ENCODE measurements at places on chromosomes 12 and 14. TPM values are rescaled to one million over a fixed set of nuclear protein-coding genes. Genes with fewer than 3 reads are reported as not detected.
A peak's percentile ranks its signal among the peaks of the same experiment; 100 is the strongest.

DNA sequence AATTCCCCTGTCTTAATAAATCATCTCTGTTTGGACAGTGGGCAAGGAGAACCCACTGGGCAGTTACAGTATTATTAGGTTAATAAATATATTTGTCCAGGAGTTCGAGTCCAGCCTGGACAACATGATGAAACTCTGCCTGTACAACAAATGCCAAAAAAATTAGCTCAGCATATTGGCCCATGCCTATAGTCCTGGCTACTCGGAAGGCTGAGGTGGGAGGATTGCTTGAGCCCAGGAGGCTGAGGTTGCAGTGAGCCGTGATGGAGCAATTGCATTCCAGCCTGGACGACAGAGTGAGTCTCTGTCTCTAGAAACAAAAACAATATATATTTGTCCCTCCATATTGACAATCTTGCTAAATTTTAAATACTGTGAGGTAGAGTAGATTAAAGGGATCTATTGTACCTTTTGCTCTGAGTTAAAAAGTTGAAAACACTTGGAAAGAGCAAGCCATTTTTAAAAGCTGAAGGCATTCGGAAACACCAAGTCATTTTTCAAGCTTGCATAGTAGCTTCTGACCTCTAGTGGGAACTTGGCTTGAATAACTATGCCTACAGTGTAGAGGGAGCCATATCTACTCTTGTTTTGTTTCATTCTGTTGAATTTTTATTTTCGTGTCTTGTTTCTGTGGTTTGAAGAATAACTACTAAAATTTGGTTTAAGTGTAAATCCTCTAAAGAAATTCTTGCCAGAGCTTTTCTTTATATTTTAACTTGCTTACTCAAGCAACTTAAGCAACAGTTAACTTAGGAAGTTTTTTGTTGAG, 14.6 kb upstream of the EEA1 start:
- H3K36me3 ChIP-seq = no peaks in the 10 kb centered on the region
- H3K4me1 ChIP-seq = peaks cover 3% of the 10 kb centered on the region
- no peak overlapping the region for H3K4me3 ChIP-seq
- no peak for DNase-seq

- no peak overlapping the region for H3K4me3 ChIP-seq
- no peaks in the 10 kb centered on the region for H3K36me3 ChIP-seq
- no peak for DNase-seq
- no peak overlapping the region for H3K27ac ChIP-seq
Measured at GRCh38 chr12:131461096-131461495, 249.8 kb upstream of the SFSWAP start.

DNA sequence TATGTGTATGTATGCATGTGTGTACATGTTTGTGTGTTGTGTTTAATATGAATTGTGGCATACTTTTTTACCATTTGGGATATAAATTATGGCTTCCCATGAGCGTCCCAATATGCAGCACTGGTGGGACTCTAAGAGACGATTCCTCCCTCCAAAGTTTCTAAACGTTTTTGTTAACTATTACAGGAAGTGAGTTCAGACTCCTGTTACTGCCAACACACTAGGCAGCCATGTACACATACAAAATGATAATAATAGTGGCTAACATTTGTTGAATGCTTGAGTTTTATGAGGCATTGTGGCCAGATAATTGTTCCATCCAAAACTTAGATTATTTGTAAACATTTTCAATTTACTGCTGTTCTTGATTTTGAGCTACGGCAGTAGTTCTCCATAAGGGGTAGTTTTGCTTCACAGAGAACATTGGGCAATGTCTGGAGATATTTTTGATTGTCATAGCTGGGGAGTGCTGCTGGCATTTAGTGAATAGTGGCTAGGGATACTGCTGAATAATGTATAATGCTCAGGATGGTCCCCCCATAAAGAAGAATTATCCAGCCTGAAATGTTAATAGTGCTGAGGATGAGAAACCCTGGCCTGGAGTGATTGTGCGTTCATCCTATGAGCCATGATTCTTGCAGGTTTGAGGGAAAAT, 45.1 kb downstream of the ARID2 start:
- no peak for DNase-seq
- H3K36me3 ChIP-seq = no peaks in the 10 kb centered on the region
- no peaks in the 10 kb centered on the region for H3K27me3 ChIP-seq
- H3K27ac ChIP-seq = no peak overlapping the region
- H3K4me3 ChIP-seq = no peak overlapping the region
- H3K4me1 ChIP-seq = peaks cover 50% of the 10 kb centered on the region

DNA sequence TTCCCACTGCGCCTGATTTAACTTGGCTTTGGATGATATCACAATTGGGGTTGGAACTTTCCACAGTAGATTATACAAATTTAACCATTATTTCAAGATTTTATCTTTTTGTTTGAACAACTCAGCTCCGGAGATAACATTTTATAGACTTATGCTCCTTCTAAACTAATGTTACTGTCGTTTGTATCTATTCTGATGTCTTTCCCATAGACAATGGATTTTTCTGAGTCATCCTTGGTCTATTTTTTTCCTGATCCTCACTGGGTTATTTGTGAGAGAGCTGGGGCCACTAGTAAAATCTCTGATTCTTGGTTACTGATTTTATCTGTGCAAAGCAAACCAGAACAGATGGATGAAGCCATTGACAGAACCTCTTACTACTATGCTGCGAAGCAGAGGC, 175.1 kb downstream of the SLC38A4 start:
- no peaks in the 10 kb centered on the region for H3K4me1 ChIP-seq
- no peak overlapping the region for H3K4me3 ChIP-seq
- H3K36me3 ChIP-seq = no peaks in the 10 kb centered on the region
- H3K27me3 ChIP-seq = no peaks in the 10 kb centered on the region

- DNase-seq = peak; percentile 47
- no peak overlapping the region for H3K27ac ChIP-seq
Measured at GRCh38 chr12:26017484-26018211, 59.2 kb downstream of the RASSF8 start.

- H3K36me3 ChIP-seq = peaks cover 19% of the 10 kb centered on the region
- H3K4me1 ChIP-seq = no peaks in the 10 kb centered on the region
- no peak overlapping the region for H3K27ac ChIP-seq
Measured at GRCh38 chr12:45315462-45315861, 99.6 kb downstream of the ANO6 start.

GRCh38 chr12:41496009-41496408, 307.9 kb downstream of the PDZRN4 start:
- DNase-seq = no peak
- H3K36me3 ChIP-seq = no peaks in the 10 kb centered on the region
- H3K27me3 ChIP-seq = no peaks in the 10 kb centered on the region
- H3K27ac ChIP-seq = no peak overlapping the region
- no peak overlapping the region for H3K4me3 ChIP-seq
- no peaks in the 10 kb centered on the region for H3K4me1 ChIP-seq

- no peak overlapping the region for H3K27ac ChIP-seq
- no peak overlapping the region for H3K4me3 ChIP-seq
- no peaks in the 10 kb centered on the region for H3K27me3 ChIP-seq
- no peaks in the 10 kb centered on the region for H3K4me1 ChIP-seq
Measured at GRCh38 chr12:27237790-27238771, 6.0 kb upstream of the STK38L start.

DNA sequence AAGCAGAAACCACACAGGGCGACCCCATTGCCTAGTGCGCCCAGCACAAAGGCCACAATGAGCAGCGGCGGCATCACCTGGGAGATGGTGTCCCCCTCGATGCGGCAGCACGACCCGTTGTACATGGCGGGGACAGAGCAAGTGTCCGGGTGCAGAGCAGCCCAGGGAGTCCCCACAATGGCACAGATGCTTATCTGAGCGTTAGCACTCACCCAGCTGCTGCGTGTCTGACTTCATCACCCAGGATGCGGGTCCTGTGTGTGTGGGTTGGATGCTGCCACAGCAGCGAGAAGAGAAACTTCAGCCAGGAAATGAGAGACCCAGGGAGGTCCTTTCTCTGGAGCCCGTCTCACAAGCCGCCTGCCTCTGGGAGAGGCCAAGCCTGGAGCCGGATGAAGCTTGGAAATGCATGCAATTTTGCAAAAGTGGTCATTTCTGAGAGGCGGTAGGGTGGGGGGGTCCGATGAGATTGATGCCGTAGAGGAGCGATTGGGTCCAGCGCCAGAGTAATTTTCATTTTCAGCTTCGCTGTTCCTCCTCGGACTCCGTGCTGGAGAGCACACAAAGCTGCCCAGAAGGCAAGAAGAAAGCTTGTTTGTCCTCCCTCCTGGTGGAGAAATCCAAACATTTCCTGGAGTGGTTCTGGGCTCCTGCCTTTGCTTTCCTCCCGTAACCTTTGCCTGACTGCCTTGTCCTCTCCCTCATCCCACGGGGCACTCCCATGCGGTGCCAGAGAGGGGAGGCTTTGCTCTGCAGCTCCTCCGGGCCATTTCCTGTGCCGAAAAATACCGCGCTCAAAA, at the start of gene HCAR1:
TSS of gene HCAR1 (minus strand) at position 630 of the 800 bp plus-strand sequence. CDS start at position 125, 505 bp downstream.
- H3K36me3 ChIP-seq = no peaks in the 10 kb centered on the region
- DNase-seq = peak; percentile 77
- peak within 1 kb of the TSS; percentile 41 for H3K4me3 ChIP-seq

- peak overlapping the region; percentile 16 for H3K27ac ChIP-seq
- DNase-seq = peak; percentile 94
- H3K4me1 ChIP-seq = no peaks in the 10 kb centered on the region
- H3K27me3 ChIP-seq = no peaks in the 10 kb centered on the region
Measured at GRCh38 chr12:50074936-50075807, 10.0 kb upstream of the SMARCD1 start.

GRCh38 chr12:50197297-50197727, 30.1 kb upstream of the CERS5 start:
- peaks cover 8% of the 10 kb centered on the region for H3K4me1 ChIP-seq
- no peak overlapping the region for H3K27ac ChIP-seq
- H3K27me3 ChIP-seq = no peaks in the 10 kb centered on the region

DNA sequence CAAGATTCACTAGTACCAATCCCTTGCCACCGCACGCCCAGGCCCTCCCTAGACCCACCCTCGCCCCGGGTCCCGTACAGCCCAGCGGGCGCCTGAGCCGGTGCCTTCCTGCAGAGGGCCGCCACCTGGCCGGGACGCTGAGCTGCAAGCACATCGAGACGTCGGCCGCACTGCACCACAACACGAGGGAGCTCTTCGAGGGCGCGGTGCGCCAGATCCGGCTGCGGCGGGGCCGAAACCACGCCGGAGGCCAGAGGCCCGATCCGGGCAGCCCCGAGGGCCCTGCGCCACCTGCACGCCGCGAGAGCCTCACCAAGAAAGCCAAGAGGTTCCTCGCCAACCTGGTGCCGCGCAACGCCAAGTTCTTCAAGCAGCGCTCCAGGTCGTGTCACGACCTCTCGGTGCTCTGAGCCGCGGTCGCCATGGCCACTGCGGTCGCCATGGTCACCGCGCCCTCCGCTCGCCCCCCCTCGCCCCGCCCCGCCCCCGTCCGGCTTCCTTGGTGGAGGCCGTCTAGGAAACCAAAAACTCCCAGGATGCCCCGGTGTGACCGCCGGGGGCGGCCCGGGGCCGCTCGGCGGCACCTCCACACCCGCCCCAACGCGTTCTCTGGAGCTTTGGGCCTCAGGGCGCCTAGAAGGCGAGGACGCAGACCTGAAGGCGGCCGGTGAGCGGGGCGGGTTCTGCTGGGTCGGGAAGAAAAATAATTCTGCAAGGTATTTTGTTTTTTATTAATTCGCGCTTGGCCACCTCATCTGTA, 3.7 kb downstream of the REM2 start:
- no peaks in the 10 kb centered on the region for H3K27me3 ChIP-seq
- peak overlapping the region; percentile 62 for H3K4me3 ChIP-seq
- peaks cover 24% of the 10 kb centered on the region for H3K4me1 ChIP-seq
- DNase-seq = peak; percentile 92

DNA sequence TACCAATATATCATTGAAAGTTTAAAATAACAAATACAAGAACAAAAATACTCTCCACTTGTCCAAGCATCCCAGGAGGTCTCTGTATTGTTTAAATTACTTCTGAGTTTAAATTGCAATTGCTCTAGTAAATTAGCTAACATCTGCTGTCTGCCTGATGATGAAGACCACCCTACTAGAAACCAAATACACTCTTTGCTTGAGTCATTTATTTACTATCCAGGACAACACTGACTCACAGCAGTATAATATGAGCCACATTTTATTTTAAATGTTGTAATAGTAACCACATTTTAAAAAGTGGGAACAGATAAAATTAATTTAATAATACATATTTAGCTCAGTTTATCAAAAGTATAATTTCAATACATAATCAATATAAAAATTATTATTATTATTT, 62.9 kb upstream of the EEA1 start:
- no peak for DNase-seq
- peaks cover 24% of the 10 kb centered on the region for H3K4me1 ChIP-seq
- no peak overlapping the region for H3K27ac ChIP-seq

DNA sequence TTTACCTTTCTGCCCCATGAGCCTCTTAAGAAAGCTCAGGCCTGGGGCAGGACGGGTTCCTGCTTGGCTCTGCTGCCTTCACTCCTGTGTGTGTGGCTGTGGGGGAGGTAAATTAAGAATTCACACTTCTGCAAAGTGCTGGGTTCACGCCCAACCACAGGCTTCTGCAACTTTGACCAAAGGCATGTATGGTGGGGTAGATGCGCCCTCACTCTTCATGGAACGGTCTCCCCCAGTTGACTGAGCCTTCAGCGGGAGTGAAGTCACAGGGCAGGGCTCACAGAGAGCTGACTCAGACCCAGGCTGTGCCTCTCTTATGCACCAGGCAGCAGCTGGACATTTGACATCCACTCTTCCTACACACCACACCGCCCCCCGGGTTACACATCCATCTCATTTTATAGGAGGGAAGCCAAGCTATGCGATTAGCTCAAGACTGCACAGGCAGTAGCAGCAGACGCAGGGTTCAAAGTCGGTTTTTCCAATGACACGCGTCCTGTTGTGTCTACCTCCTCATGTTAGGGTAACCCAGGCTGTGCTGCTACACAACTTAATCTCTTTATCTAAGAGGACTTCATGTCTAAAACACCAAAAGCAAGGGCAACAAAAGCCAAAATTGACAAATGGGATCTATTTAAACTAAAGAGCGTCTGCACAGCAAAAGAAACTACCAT, 15.4 kb upstream of the BCL11B start:
- H3K27me3 ChIP-seq = peaks cover 53% of the 10 kb centered on the region
- H3K27ac ChIP-seq = no peak overlapping the region
- H3K4me3 ChIP-seq = peak overlapping the region; percentile 16
- no peak for DNase-seq

DNA sequence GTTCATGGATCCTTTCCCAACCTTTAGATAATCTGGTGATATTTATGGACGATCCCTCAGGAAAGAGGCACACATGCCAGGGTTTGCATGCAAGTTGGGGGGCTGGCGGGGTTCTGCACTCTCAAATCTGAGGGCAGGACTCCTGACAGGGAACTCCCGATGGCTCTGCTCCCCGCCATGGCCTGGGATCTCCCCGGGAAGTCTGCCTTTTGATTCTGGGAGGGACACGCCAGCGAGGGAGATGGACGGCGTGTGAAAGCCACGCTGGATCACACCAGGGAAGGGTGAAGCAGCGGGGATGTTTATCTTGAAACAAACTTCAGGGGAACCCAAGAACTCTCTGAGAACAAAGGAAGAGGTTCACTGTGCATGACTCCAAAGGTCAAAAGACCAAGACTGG, 43.6 kb downstream of the LGMN start:
- H3K4me1 ChIP-seq = no peaks in the 10 kb centered on the region
- no peak overlapping the region for H3K27ac ChIP-seq
- no peak for DNase-seq
- H3K27me3 ChIP-seq = no peaks in the 10 kb centered on the region
- peaks cover 72% of the 10 kb centered on the region for H3K36me3 ChIP-seq

Gene RAD51B
- 19.3 TPM for total RNA-seq

Gene KRT73
- not detected for total RNA-seq

Gene KTN1
- 105 TPM for total RNA-seq

Gene SUOX
- total RNA-seq = 9.0 TPM

Gene TGFB3
- total RNA-seq = 19.9 TPM

Gene BBOF1
- total RNA-seq = not detected

Gene MANSC4
- total RNA-seq = not detected

Gene EML5
- total RNA-seq = not detected

Gene GDF3
- total RNA-seq = not detected
